ENCODE measurements at places on chromosomes 6 and 20.

- no peak for DNase-seq
Observed at GRCh38 chr6:124441450-124441849, 520.8 kb upstream of the RNF217 start.

- peak; percentile 13 for DNase-seq
Observed at GRCh38 chr6:169969372-169970099, 218.1 kb downstream of the ERMARD start.

GRCh38 chr6:4581468-4582385, 194.5 kb upstream of the CDYL start:
- no peak for DNase-seq

DNA sequence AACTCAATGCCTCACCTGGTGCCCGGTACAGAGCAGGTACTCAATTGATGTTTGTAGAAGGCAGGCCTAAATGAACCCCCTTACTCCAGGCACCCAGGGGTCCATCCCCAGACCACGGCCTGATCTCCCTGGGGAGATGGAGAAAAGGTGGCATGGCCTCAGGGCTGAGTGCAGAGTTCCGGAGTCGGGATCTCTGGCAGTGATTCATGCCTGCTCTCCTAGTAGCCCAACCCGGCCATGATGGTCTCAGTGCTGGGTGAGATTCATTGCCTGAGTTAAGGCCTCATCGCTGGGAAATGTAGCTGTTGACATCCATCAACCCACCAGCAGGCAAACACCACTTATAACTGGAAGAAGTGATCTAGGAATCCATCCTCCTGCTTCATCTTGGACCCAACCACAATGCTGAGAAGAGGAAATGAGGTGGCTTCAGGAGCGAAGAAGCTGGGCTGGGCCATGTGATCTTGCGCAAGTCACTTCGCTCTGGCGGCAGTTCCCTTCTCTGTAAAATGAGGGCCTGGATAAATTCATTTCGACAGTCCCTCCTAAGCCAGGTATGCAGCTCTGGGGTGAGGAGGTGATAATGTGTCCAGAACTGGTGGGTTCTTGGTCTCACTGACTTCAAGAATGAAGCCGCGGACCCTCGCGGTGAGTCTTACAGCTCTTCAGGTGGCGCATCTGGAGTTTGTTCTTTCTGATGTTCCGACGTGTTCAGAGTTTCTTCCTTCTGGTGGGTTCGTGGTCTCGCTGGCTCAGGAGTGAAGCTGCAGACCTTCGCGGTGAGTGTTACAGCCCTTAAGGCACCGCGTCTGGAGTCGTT, 24.7 kb downstream of the ETV7 start:
- peak; percentile 33 for DNase-seq

DNA sequence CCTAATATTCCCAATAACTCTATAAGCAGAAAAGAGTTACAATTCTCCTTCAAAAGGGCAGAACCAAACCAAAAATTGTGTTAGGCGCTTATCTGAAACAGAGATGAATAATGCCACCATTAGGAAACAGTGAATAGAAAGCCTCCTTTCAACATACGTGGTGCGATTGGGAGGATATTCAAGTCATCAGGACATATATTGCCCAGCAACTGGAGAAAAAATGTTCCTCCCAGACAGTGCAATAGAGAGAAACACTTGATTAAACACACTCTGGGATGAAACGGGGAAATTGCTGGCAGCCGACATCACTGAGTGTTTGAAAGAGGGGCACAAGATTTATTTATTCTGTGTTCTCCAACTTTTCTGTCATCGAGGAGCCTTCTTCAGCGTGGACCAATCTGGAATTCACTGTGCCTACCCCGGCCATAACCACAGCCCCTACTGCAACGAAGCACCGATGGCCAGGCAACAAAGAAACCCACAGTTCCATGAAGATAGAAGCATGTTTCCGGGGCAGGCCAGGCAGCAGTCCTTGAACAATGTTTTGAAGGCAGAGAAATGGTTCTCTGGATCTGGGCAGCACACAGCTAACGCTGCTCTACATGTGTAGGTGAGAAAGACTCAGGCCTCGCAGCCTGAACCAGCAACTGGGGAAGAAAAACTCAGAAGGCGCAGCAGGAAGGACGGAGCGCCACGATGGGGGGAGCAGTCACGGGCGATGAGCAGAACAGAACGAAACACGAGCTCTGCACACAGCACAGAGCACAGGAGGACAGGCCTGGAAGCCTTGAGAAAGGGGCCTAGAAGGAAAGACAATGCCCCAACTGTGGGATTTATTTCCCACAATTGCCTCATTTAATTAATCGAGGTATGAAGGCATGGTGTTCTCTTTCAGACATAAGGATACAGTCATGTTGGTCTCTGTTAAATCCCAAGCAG, 234.2 kb upstream of the FOXQ1 start:
- no peak for DNase-seq

DNA sequence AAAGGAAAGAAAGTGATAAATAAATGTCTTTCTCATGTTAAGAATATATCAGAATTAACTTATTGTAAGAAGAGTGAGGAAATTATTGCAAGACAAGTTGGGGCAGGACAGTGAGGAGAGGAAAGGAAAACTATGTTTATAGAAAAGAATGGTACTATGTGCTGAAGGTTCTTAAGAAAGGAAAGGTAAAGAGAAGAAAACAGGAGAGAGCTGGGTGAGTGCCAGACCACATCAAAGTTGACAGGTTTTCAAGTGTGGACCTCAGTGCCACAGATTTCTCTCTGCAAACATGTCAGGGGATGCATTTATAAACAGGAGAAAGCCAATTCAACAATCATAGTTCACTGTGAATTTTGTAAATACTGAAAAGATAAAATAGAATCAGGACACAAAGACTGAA, 439.2 kb downstream of the PKHD1 start:
- no peak for DNase-seq

DNA sequence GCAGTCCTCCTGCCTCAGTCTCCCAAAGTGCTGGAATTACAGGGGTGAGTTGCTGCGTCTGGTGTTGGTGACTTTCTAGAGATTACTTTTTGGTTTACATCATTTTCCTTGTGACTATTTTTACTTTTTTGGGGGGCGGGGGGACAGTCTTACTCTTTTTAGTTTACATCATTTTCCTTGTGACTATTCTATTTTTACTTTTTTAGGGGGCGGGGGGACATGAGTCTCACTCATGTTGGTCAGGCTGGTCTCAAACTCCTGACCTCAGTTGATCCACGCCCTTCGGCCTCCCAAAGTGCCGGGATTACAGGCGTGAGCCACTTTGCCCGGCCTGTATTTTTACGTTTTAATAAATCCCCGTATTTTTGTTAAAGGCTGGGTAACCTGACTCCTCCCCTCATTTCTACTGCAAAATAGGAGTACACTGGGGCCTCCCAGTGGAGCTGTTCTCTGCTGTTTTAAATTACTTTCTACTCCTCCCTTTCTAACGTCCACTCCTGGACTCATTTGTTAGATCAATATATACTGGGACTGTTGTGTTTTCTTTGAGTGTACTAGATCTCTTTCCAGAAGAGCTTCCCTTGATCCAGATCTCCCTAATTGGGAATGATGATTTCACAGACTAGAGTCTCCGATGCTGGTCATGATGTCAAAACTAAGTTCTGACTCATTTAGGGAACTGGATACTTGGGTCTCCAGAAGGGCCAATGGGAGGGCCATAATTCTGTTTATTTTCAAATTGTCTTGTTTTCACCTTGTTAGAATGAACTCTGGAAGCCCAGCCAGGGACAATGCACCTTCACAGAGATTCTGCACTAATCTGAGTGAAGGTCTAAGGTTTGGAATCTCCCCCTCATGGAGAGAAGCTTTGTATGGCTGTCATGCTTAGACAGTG, 9.2 kb downstream of the HSPA1B start:
- DNase-seq = no peak

GRCh38 chr6:35600659-35601125, 88.0 kb upstream of the TULP1 start:
- DNase-seq = no peak

- DNase-seq = no peak
Observed at GRCh38 chr6:72061286-72061685, 174.9 kb downstream of the RIMS1 start.

DNA sequence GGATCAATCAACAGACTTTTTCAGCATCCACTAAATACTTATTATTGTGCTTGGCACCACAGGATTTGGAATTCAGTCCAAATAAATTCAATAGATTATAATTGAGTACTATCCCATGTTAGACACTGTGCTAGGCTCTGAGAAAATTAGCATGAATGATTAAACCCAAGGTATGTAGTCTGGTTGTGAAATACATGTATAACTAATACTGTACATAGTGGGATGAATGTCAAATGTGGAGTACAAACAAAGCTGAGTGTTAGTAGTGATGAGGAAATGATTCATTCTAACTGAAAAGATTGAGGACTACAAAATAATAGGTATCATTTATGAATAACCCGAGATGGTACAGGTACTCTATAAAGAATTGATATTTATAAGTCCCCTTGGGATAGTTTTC, 111.9 kb upstream of the FLRT3 start:
- no peak for DNase-seq

- no peak for DNase-seq
Observed at GRCh38 chr6:155084431-155085123, 89.5 kb downstream of the TIAM2 start.

Measured in CD4-positive, alpha-beta T cell treated with Interleukin-15 for 1 hour (primary cell).